ENCODE measurements at places on chromosomes 2 and 18.

DNA sequence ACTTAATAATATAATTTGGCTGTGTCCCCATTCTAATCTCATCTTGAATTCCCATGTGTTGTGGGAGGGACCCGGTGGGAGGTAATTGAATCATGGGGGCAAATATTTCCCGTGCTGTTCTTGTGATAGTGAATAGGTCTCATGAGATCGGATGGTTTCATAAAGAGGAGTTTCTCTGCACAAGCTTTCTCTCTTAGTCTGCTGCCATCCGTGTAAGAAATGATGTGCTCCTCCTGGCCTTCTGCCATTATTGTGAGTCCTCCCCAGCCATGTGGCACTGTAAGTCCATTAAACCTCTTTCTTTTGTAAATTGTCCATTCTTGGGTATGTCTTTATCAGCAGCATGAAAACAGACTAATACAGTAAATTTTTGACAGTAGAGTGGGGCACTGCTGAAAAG, 102.5 kb upstream of the LTBP1 start:
- DNase-seq: no peak

DNA sequence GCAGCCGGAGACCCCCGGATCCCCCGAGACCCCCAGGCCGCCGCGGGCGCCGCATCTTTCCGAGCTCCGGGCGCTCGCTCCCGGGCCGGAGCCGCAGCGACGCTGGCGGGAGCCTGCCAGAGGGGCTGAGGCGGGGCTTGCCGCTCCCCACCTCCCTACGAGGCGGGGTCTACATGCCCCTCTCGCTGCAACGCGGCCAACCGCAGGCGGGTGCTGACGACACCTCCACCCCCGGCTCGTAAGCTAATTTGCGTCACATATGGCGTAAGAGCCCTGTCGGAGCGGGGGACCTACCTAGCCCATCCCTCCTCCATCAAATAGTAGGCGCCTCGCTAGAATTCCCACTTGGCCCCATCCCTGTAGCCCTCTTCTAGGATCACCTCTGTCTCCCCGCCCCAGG, at the start of gene PTPRN:
Gene PTPRN, minus strand, starts transcription at position 124 of the 400 bp plus-strand sequence. Its CDS starts 69 bp downstream, at position 55.
- no peak for DNase-seq

DNA sequence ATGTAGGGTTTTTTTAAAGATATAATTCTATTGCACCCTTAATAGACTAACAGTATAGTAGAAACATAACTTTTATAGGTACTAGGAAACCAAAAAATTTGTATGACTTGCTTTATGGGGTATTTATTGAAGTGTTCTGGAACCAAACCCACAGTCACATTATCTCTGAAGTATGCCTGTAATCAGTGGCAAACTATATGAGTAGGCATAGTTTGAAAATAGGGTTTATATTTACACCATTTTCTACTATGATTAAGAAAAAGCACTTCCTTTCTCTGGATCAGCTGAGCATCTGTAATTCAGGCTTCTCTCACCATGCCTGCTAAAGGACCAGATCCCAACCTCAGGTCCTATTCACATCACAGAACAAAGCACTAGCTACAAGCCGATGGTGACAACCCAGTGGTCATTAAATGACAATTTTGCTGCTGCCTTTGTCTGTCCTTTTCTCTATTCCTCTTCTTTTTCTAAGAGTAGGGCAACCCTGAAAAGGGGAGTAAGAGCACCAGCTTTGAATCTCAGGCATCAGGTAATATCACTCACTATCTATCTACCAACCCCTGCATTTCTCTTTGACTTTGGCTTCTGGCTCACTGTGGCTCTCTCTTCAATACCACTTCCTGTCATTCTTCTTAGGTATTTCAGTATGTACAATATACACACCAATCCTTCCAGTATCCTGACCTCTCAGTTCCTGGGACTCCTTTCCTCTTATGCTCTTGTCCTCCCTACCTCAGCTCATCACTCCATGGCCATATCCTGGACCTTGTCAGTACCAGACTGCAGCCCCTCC, 14.4 kb downstream of the NEMP2 start:
- peak; percentile 42 for DNase-seq

DNA sequence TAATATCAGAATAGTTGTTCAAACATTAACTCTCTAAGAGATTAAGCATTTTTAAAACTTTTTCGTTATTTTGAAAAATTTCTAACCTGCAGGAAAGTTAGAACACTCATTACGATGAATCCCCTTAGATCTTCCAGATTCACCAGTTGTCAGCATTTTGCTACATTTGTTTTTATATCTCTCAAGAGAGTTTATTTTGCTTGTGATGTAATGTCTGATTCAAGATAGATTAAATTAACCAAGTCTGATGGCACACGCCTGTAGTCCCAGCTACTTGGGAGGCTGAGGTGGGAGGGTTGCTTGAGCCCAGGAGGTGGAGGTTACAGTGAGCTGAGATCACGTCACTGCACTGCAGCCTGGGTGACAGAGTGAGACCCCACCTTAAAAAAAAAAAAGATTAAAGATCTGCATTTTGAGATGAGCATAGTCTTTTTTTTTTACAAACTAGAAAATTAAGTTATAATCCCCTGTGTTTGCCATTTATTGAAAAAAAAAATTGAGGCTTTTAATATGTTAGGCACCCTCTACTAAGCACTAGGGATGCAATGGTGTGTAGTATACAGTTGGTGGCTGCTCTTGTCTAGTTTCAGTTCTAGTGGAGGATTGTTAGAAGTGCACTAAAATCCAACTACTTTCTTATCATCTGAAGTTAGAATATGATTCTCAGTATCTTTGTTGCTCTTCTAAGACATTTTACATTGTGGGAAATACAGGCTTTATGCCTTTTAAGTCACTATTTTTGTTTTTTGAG, 20.9 kb downstream of the RAB10 start:
- no peak for DNase-seq

DNA sequence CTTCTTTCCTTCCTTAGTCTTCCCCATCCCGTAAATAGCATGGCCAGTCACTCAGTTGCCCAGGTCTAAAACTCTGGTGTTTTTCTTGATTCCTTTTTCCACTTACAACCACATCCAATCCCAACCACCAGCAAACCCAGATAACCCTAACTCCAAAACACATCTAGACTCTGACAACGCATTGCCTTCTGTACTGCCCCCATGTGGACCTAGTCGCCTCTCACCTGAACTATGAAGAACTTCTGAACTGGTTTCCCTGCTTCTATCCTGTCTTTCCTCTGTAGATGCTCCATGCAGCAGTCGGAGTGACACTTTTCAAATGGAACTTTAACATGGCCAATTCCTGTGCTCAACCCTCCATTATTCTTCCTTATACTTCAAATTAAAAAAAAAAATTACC, 26.5 kb downstream of the ST6GAL2 start:
- DNase-seq: no peak

- DNase-seq: peak; percentile 5
These were observed 577 bp downstream of the EHBP1 start for GRCh38 chr2:62705859-62706720.

GRCh38 chr2:189933041-189933440, 129.5 kb downstream of the MSTN start:
- DNase-seq: no peak

- no peak for DNase-seq
These were observed 84.2 kb upstream of the CD302 start for GRCh38 chr2:159882130-159882745.

DNA sequence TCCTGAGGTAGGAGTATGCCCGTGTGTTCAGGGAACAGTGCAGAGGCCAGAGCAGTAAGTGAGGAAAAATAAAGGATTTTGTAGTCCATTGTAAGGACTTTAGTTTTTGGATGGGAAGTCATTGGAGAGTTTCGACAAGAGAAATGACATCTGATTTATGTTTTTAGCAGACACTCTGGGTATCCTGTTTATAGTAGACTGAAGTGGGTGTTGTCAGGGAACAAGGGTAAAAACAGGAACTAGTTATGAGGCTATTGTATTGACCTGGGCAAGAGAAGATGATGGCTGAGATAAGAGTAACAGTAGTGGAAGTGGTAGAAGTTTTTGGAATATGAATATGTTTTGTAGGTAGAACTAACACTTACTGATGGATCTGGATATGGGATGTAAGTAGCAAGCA, 59.8 kb downstream of the GTF2A1L start:
- DNase-seq: no peak

GRCh38 chr2:26725521-26725820, 32.9 kb downstream of the KCNK3 start:
- DNase-seq: no peak

DNA sequence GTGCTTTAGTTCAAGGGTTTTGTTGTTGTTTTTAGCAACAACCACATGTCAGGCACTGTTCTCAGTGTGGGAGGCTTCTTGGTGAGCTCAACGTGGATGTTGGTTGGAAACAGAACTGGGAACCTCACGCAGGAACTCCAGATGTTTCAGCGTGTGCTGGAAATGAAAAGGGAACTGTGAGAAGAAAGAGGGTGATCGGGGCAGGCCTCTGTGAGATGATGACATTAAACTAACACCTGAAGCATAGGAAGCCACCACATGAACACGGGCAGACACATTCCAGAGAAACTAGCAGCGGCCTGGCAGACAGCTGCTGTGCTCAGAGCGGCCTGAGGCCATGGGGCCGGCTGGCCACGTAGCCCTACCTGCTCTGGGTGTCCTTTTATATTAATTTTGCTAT, 66.4 kb downstream of the COA5 start:
- DNase-seq: no peak

DNA sequence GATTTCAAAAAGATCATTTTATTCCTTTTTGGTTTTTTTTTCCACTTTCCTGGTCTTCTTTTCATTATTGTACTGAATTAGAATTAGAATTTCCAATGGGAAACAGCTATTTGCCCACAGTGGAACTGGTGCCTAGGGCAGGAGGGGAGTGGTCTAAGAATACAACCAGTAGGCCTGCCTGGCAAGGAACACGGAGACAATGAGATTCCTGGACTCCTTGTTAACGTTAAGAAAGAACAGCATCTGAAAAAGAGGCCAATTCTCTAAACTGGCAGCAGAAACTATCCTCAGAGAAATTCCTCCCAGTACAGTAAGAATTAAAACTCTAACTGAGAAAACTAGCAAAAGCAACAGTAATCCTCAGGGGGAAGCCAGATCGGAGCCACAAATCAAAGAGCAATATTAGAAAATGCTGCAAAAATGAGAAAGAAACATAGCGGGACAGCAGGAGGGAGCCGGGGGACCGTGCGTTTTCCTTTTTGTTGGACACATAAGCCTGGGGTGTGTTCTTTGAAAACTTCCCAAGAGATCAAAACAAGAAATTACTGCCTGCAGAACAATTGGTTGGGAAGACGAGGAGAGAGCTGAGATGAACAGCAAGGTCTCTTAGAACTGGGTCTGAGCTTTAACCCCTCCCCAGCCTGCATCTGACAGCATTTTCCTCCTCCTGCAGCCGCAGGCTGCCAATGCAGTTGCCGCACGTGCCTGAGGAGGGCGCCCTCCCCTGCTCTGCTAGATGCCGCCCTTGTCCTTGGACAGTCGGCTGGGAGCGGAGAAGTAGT, 776.0 kb downstream of the TSN start:
- no peak for DNase-seq

DNA sequence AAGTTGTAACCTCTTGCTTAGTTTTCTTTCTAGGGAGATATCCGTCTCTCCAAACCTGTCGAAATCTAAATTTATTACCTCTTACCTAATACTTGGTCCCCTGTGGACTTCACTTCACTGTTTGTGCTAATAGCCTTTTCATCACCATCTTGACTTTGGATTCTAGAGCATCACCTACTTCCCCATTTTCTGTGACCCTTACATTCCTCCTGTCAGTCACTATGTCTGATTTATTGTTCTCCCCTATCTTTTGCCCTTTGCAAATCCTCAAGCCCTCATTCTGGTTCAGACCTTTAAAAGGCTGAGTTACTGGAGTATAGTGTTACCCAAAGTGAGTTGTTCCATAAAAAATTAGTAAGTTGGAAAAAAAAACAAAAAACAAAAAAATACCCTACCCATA, 7.5 kb downstream of the MYO1B start:
- DNase-seq: no peak

- DNase-seq: no peak
These were observed 219.4 kb downstream of the HNMT start for GRCh38 chr2:138183705-138184104.

Measured in CD4-positive, alpha-beta T cell treated with Interleukin-4 for 1 hour (primary cell).